ENCODE measurements at places on chromosomes 3 and 15.

- DNase-seq, result no peak
These were observed 4.5 kb downstream of the PTX3 start for GRCh38 chr3:157441102-157441624.

GRCh38 chr15:35557544-35557943 lies 11.6 kb upstream of the DPH6 start:
- DNase-seq, result no peak

- no peak for DNase-seq
These were observed 204.2 kb upstream of the PROK2 start for GRCh38 chr3:71989165-71989564.

DNA sequence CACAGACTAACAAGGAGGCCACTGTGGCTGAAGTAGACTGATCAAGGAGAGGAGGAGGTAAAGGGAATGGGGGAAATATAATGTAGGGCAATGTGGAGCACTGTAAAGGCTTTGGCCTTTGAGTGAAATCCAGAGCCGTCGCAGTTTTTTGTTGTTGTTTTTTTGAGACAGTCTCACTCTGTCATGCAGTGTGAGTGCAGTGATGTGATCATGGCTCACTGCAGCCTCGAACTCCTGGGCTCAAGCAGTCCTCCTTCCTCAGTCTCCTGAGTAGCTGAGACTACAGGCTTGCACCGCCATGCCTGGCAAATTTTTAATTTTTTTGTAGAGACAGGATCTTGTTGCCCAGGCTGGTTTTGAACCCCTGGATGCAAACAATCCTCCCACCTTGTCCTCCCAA lies 32.2 kb downstream of the PPP4R2 start:
- DNase-seq, result no peak

DNA sequence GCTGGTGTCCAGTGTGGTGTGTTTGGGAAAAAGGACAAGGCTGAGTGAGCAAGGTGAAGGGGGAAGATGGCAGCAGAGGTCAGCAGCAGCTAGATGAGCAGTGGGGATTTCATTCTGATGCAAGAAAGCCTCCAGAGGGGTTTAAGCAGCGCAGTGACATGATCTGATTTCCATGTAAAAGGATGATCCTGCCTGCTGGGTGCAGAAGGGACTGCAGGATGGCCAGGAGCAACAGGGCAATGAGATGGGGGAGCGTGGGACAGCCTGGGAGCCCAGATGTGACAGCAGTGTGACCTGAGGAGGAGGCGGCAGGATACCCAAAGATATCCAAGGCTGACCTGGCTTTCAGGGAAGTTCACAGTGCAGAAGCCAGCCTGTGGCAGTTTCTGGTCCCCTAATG lies 6.1 kb downstream of the WNT7A start:
- no peak for DNase-seq

DNA sequence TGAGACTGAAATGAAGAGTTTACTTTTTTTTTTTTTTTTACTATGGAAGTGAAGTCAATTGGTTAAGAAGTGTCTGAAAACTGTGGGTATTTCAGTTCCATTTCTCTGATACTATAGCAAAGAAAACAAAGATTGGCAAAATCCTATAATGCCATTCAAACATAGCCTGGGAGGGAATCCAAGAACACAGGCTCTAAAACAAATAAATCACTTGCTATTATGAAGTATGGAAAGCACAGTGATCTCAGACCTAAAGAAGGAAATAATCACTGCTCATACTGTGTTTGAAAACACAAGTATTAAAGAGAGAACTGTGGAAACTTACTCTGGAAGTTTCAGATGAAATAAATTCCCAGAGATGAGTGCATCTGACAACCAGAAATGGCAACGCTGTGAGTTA lies 12.0 kb downstream of the SAMMSON start:
- DNase-seq, result no peak

DNA sequence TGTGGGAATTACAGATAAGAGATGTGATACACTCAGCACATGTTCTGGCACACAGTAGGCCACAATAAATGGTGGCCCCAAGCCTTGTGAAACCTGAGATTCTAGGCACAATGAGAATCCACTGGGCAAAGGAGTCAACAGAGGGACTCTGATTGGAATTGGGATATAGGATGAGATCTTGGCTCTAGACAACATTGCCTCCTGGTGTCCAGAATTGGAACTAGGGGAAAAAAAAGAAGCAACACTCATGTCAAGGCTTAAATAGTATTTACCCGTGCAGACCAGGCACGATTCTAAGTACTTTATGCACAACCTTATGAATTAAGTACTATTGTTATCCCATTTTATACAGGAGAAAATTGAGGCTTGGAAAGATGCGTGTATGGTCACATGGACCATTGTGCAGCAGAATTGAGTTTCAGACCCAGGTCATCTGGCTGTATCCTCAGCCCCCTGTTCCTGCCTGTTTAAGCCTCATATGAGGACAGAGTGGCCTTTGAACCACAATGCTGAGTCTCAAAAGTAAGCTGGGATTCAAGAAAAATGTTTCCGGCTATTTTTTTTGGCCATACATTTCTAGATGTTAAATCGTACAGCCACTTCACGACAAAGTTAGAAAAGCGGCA lies 124.8 kb downstream of the SV2B start:
- DNase-seq, result peak; percentile 32

DNA sequence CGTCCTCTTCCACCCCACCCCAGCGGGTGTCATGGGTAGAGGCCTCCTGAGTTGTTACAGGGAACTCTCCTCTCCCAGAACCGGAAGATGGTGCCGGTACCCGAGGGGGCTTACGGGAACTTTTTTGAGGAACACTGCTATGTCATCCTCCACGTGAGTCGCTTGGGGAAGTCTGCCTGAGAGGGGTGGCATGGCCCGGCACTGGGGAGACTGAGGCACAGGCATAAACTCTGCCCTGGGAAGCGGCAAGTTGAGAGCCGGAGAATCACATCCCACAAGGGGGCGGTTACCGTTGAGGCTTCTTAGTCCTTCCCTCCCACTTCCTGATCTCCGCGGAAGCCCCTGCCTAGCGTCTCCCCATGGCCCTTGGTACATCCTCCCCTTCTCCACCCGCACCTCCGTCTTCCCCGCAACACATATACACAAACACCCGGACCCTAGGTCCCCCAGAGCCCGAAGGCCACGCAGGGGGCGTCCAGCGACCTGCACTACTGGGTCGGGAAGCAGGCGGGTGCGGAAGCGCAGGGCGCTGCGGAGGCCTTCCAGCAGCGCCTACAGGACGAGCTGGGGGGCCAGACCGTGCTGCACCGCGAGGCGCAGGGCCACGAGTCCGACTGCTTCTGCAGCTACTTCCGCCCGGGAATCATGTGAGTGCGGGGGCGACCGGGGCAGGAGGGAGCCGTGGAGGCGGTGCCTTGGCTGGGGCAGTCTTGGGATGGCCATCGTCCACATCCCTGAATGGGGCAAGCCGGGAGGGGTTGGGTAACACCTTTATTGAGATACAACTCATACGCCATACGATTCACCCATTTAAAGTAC lies 3.4 kb downstream of the VILL start:
- DNase-seq, result peak; percentile 9

GRCh38 chr3:79820089-79820488 lies 52.3 kb upstream of the ROBO1 start:
- no peak for DNase-seq

Measured in NCI-H2227 treated with DMSO at 0.1 percent for 48 hours (cell line).